ENCODE measurements at places on chromosomes 2 and 18.

GRCh38 chr18:21391074-21391673 is 149.1 kb downstream of the GREB1L start:
- no peak for DNase-seq

GRCh38 chr18:39199231-39199855 is 1633.7 kb upstream of the CELF4 start:
- no peak for DNase-seq

- DNase-seq, result no peak
These were observed 236.2 kb downstream of the IKZF2 start for GRCh38 chr2:212915121-212915782.

DNA sequence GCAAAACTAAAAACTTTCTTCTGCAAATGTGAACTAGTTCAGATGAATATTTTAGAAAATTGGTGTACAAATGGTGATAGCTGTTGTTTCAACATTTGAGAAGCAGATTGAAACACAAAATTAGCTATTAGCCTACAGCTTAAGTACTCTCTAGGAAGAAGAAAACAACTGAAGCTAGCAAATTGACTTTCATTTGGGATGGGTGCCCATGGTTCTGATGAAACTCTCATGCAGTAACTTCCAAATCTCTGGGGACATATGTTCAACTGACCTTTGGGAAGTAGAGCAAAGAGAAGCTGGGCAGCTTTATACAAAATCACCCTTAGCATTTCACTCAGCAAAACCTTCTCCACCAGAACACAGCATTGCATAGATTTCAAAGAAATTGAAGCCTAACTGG is 119.0 kb downstream of the GALNT13 start:
- no peak for DNase-seq

- DNase-seq, result no peak
These were observed 86.8 kb downstream of the ALK start for GRCh38 chr2:29834624-29835023.

DNA sequence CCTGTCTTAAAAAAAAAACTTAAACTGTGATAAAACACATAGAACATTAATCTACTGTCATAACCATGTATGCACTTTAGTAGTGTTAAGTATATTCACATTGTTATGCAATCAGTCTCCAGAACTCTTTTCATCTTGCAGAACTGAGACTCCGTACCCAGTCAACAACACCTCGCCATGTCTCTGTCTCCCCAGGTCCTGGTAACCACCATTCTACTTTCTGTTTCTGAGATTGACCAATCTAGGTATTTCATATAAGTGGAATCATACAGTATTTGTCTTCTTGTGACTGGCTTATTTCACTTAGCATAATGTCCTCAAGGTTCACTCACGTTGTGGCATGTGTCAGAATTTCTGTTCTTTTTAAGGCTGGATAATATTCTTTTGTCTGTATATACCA is 290.8 kb upstream of the CXCR4 start:
- DNase-seq, result no peak

DNA sequence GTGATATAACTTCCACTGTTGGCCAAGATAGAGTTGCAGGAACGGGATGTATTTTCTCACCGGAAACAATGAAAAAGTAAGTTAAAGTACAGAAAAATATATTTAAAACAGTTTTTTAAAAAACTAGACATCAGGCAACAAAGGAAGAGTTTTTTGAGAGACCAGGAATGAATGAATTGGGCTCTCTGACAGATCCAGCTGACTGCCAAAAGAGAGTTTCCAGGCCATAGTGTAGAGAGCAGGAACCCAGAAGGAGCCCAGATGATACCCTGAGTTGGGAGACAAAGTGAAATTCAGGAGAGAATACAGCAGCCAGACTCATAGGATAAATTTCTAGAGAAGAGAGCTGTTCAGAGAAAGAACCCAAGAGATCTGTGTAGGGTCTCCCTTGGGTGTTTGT is 362.6 kb upstream of the SMIM21 start:
- no peak for DNase-seq

DNA sequence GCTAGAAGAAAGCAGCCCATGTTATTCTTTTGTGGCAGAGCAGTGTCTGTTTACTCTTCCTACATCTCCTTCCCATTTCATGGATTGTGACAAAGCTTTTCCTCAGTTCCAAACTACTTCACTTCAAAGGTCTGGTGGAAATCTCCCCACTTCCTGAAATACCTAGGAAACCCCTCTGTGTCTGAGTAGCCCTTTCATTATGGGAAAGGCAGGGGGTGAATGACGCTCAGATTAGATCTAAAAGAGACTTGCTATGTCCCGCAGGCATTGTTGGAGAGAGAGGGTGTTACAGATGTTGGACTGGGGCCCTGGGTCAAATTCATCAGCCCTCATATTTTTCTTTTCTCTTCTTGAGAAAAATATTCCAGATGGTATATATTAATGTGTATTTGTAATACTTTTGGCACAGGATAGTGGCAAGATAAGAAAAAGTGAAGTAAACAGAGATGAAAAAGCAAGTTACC is 675.0 kb downstream of the IRS1 start:
- no peak for DNase-seq

DNA sequence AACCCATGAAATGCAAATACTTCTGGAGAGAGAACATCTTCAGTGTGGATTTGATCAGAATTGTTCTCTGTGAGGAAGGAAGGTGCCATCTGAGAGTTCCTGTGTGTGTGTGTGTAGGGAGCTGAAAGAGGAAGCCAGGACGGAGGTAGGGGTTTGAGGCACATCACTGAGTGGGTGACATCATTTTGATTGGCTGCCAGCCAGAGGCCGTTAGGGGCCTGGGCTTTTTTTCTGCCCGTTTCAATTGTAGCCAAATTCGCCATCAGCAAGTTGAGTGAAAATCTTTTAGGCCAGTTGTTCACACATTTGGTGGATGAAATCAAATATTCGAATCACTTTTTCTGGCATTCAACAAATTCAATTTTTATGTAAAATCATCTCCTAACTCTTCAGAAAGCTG is 48.9 kb downstream of the TSN start:
- DNase-seq, result no peak

- no peak for DNase-seq
These were observed 276.7 kb downstream of the DSEL start for GRCh38 chr18:67239826-67240225.

DNA sequence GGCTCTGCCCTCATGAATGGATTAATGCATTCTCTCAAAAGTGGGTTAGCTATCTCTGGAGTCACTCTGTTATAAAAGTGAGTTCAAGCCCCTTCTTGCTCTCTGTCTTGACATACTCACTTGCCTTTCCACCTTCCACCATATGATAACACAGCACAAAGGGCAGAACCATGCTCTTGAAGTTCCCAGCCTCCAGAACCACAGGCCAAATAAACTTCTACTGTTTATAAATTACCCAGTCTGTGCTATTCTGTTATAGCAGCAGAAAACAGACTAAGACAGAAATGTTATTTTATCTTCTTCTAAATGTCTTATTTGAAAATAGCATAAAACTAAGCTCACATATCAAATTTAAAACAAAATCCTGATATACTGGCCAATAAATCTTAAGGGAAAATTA is 15.0 kb downstream of the RAB1A start:
- no peak for DNase-seq

GRCh38 chr2:207231106-207231865 is 65.5 kb upstream of the KLF7 start:
- DNase-seq, result no peak

DNA sequence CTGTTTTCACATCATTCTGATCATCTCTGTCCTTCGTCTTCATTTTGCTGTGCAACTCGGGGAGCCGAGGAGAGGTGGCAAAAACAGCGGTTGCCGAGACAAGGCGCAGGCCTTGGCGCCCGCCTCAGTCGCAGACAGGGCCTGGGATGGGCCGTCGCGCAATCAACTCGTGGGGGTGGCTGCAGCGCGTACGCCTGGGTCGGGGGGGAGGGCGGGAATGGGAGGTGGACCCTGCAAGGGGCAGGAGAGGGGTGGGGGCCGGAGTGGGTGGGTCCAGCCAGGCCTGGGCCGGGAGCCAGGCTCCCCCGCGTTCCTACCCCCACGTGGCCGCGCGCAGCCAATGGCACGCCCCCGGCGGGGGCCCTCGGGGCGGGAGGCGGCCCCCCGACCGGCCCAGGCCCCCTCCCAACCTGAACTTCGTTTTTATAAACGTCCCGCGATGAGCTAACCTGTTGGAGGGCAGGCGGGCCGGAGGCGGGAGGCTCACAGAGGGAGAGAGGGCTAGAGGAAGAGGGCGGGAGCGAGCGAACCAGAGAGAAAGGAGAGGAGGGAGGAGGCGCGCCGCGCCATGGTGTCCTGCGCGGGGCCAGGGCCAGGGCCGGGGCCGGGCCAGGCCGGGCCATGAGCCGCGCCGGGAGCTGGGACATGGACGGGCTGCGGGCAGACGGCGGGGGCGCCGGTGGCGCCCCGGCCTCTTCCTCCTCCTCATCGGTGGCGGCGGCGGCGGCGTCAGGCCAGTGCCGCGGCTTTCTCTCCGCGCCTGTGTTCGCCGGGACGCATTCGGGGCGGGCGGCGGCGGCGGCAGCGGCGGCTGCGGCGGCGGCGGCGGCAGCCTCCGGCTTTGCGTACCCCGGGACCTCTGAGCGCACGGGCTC is at the start of gene HOXD13:
Gene HOXD13 (plus strand): TSS at position 452 of the 875 bp plus-strand sequence. CDS start 170 bp downstream, at position 622.
- no peak for DNase-seq

DNA sequence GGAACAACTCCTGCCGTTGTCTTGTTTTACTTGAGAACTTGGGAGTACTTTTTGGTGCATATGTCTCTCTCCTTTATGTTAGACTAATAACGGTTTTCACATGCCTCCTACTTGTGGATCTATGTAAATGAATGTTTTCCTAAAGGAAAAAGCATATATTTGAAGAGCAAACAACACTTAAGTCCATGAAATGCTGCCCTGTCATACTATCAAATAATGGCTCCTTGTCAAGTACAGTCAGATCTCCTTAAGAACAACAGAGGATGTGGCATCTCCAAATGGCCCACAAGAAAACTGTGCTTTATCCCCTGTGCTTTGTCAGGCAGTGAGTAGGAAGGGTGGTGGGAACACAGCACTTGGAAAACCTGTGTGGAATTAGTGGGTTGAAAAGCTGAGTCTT is 198.2 kb downstream of the PTGR3 start:
- DNase-seq, result no peak

GRCh38 chr2:23491591-23492336 is 106.8 kb downstream of the KLHL29 start:
- DNase-seq, result no peak

GRCh38 chr2:95387358-95387757 is 15.2 kb upstream of the FAHD2A start:
- no peak for DNase-seq

DNA sequence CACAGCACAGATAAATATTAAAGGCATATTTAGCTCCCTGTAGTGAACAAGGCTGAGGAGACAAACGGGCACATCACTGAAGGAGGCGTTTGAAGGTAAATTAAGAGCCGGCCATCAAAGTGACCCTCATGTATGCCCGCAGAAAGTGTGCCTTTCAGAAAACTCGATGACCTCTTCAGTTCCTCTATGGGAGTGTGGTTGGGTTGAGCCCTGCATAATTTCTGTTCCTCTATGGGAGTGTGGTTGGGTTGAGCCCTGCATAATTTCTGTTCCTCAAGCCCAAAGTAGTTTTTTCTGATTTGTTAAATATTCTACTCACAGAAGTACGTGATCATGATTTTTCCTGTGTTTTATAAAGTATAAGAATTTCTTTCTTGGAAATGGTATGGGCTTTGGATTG is 568.5 kb downstream of the TSN start:
- no peak for DNase-seq

DNA sequence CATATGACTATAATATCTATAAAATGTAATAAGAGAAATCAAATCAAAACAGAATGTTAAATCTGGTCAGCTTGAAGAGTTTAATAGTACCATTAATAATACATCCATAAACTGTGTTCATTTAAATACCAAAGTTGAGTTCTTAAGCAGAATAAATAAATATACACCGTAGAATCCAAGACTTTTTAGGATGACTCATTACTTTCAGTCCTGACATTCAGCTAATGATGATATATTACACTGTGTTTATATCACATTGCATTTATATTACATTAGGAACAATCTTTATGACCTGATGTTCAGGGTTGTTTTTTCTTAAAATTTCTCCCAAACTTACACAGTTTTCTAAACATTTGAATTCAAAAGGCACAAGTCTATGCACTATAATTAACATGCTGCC is 331.3 kb downstream of the SS18 start:
- no peak for DNase-seq

DNA sequence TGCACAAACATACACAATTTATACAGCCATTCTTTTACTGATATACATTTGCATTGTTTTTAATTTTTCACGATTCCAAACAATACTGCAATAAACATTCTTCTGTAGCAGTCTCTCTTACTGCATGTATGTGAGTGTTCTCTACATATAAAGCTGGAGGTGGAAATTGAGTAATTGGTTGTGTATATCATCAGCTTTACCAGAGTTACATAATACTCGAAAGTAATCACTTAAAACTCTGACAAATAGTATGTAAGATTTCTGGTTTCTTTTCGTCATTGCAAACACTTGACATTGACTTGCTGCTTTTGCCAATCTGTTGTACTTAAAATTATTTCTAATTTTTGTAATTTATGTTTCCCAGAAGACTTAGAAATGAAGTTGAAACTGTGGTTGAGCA is 110.2 kb downstream of the TDRD15 start:
- DNase-seq, result no peak

DNA sequence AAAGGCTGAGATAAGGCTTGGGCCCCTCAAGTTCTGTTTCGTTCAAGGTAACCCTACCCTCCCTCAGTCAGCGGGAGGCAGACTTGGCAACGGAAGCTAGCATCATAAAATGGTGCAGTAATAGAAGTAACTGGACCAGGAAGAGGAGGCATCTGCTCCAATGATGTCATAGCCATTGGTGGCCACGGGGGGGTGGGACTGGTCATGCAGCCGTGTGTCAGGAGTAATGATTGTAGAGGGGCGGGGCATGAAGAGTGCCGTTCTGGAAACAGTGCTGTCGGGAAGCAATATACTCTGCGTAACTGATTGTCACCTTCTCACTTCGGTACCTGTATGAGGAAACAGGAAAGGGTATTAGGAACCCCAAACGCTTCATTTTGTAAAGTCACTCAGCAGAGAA is 6.9 kb upstream of the POLR2D start:
- no peak for DNase-seq

DNA sequence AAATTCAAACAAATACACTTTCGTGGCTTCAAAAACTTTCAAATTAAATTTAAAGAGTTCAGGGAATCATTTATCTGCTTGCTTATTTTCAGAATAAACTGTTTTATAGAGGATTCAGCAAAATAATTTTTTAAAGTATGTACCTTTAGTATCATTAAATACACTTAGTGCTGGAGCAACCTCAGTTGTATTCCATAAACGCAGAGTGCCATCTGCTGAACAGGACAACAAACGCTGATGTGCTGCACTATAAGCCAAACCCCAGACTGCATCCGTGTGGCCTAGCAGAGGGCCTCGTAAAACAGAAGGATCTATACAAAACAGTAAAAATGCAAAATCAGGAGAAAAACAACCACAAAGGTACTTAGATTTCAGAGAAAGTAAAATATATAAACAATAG is 108.6 kb downstream of the STRN start:
- peak; percentile 4 for DNase-seq
